ENCODE measurements at places on chromosomes 4 and X.
A peak's percentile ranks its signal among the peaks of the same experiment; 100 is the strongest.

DNA sequence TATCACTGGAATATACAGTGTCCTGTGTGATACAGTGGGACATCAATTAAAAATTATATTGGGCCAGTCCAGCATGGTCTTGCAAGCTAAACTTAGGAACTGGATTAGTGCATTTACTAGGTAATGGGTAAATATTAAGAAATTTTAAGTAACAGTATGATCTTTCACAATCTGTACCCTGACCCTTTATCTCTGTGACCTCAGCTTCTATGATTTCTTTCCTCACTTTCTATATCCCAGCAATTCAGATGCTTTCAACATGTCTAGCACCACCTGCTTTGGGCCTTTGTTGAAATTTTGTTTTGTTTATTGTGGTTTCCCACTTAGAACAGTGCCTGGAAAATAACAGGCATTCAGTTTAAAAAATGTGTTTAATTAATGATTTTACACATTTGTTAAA lies 2295.4 kb downstream of the ARAP2 start:
- DNase-seq = no peak

GRCh38 chr4:68654946-68655721 lies 15.3 kb downstream of the UGT2B15 start:
- DNase-seq = no peak

- DNase-seq = no peak
Observed at GRCh38 chr4:142485452-142485851, 360.6 kb downstream of the INPP4B start.

GRCh38 chr4:158376106-158376840 lies 145.4 kb upstream of the RXFP1 start:
- DNase-seq = no peak

GRCh38 chrX:125202591-125203248 lies 117.0 kb upstream of the TEX13C start:
- DNase-seq = no peak

DNA sequence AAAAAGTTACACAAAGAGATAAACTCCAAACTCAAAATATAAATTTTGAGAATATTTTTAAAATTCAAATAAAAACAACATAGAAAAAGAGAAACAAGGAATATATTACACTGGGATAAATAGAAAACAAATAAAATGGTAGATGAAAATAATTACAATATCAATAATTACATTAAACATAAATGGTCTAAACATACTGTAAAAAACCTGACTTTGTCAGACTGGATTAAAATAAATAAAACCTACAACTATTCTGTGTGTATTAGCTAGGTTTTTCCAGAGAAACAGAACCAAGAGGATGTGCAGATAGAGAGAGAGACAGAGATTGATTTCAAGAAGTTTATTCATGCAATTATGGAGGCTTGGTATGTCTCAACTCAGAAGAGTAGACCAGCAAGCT lies 126.5 kb downstream of the LRBA start:
- DNase-seq = no peak

GRCh38 chr4:86092684-86093083 lies 267.2 kb downstream of the MAPK10 start:
- no peak for DNase-seq

GRCh38 chr4:26530099-26530498 lies 39.8 kb upstream of the CCKAR start:
- DNase-seq = no peak

DNA sequence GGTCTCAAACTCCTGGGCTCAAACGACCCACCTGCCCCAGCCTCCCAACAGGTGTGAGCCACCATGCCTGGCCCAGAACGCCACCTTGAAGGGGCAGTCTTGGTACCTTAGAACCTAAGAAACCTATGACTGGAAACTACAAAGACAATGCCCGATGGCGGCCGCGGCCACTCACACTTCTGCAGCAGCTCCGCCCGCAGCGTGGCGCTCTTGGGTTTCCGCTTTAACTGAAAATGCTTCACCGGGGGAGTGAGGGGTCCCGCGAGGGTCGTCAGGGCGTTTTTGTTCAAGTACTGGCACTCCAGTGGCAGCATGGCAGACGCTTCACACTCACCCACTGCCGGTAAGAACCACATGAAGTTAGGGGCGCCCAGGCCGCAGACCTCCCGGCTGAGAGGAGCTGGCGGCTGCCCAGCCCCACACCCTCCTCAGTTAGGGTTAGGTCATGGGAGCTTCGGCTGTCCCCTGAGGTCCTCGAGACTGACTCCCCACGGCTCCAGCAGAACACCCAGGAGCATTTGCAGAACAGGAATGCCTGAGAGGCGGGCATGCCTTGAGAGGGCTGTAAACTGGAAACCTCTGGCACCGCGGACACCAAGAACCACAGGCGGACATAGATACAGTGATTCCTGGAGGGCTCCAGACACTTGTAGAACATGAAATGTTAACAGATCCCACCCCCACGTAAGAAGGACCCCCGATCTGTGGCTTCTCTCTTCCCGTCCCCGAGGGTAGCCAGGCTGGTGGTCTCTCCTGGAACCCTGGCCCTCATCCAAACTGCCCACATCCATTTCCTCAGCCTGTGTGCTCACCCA lies 19.0 kb downstream of the NELFA start:
- no peak for DNase-seq

- DNase-seq = no peak
Observed at GRCh38 chr4:71188951-71189350, 149.9 kb upstream of the SLC4A4 start.

GRCh38 chr4:122832732-122833131 lies 6.1 kb downstream of the FGF2 start:
- no peak for DNase-seq

DNA sequence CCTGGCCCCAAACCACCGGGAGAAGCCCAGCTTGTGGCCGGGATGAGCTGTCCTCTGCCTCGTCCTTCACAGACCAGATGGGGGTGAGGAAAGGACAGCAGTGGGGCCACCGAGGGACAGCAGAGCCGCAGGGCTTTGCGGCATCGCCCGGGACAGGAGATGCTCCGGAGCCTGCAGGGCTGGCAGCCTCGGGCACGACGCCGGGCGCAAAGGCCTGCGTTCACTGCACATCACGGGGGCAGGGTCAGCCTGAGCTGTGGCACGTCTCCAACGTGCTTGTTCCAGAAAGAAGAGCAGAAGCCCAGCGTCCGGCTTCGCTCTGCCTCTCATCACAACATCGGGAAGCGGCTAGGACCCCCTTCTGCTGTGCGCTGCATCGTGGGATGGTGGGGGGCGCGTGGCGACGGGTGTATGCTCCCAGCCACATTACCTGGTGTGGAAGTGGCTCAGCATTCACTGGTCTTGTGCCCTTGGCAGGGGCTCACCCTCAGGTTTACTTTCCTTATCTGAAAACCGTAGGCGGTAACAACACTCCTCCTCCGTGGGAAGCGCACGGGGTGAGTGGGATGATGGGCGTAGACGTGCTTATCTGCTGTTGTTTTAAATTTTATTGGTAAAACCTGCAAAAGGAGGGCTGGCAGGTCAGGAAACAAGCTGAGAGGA lies 7.4 kb downstream of the TADA2B start:
- DNase-seq = no peak

- DNase-seq = no peak
Observed at GRCh38 chr4:105594099-105595010, 41.9 kb downstream of the ARHGEF38 start.

DNA sequence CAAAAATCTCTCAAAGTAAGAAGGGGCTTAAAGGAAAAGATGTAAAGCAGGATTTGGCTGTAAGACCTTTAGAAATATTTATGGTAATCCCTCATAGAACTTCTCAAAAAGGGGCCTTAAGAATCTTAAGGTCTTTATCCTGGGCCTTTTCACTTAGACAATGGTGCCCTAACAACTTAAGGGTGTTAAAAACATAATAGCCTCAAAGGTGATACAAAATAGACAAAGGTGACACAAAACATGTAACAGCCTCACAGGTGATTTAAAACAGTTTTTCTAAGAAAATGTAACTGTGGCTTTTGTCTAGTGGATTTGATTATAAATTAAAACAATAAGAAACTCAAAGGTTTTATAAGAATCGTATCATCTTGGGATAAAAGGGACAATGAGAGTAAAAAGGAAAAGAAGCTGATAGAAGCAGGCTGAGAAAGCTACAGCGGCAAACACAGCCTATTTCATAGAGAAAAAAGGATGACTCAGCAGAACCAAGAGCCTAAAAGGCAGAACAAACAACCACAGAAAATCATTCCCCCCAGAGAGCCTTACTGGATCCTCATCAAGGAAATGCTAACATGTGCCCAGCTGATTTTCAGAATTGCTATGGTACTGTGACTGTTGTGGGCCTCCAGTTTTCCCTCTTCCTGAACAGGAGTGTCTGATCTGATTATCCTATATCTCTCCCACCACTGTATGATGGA lies 164.3 kb downstream of the STPG2 start:
- no peak for DNase-seq

- DNase-seq = no peak
Observed at GRCh38 chrX:84479086-84479485, 23.2 kb downstream of the HDX start.

GRCh38 chr4:123443401-123444289 lies 47.0 kb downstream of the SPRY1 start:
- DNase-seq = peak; percentile 25

GRCh38 chr4:53563824-53564223 lies 27.5 kb downstream of the LNX1 start:
- peak; percentile 18 for DNase-seq

- no peak for DNase-seq
Observed at GRCh38 chrX:128800138-128800537, 723.2 kb downstream of the SMARCA1 start.

DNA sequence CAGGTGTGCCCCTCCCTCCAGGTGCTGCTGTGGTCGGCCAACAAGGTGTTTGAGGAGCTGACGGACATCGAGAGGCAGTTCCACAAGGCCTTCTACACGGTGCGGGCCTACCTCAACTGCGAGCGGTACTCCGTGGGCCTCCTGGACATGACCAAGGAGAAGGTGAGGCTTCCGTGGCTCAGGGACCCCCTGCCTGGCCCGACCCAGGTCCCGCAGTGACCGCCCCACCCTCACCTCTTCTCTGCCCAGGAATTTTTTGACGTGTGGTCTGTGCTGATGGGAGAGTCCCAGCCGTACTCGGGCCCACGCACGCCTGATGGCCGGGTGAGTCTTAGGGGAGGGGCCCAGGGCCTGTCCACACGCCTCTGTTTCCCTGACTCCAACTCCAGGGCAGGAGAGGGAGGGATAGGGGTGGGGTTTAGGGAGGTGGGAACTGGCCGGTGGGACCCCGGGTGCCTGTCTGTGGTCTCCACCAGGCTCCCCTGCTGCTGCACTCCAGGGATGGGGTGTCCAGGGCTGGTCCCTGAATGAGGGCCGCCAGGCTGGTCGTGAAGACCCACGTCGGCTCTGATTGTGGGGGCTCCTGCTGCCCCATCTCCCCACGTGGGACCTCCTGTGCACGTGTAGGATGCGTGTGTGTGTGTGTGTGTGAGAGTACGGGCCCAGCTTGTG lies 20.1 kb downstream of the ATP5ME start:
- DNase-seq = no peak

DNA sequence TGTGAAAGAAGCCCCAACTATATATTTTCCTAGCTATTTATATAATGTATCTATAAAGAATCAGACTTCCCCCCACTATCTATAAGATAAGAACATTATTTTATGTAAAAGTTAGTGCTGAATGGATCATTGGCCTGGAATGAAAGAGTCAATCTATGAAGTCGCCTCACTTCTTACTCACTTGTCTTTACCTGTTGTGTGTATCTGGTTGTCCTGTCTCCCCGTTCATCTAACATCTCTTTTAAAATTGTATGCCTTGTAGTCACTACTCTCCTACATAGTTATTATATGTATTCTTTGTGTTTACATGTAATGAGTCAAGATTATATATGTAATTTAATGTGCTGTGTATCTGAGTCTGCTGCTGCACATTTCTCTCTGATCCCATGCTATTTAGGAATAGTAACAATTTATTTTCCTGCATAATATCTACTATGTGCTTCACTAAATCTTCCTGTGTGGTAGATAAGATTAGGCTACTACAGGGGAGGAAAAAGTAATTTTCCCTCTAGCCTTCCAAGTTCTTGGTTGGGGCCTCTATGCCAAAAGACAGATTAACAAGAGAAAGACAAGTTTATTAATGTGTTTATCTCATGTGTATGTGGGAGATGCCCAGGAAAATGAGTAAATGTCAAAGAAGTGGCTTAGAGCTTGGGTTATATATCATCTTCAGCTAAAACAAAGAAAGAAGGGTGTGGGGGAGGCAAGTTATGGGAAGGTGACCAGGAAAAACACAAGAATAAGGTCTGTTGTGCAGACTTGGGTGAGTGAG lies 77.6 kb upstream of the FRMPD4 start:
- DNase-seq = no peak

- DNase-seq = no peak
Observed at GRCh38 chr4:119271361-119272085, 50.4 kb downstream of the FABP2 start.

GRCh38 chr4:74267998-74268606 lies 40.2 kb upstream of the EPGN start:
- no peak for DNase-seq

GRCh38 chr4:102612824-102613366 lies 111.7 kb downstream of the NFKB1 start:
- DNase-seq = peak; percentile 23

DNA sequence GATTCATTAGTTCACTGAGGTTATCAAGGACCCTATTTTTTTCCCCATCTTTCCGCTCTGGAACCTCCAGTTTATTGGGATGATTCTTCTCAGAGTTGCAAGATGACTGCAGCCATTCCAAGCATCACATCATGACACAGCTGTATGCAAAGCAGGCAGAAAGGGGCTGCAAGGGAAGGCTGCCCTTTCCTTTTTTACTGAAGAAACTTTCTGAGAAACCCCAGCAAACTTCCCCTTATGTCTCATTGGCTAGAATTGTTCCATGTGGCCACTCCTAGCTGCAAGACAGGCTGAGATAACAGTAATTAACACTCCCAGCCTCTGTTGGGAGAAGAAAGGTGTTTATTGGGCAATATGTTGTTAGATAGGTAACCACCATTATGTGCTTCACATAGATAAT lies 102.6 kb downstream of the SATL1 start:
- no peak for DNase-seq

DNA sequence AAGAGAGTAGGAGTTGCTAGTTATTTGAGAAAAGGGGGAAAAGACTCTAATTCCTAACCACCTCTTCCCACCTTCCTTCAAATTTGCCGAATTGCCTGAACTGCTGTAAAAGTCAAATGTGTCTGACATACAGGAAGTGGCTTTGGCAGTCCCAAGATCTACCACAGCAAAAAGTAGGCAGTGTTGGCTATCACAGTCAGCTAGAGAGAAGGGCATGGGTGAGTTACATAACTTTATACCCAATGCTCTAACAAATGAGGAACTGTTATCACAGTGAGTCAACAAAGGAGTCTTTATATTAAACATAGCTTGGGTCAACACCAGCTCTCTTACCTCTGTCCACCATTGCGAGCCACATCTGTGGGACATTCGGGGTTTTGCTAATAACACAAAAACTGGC lies 2.4 kb upstream of the MBNL3 start:
- no peak for DNase-seq
